ENCODE measurements at places on chromosomes 12 and 14. TPM values are rescaled to one million over a fixed set of nuclear protein-coding genes. Genes with fewer than 3 reads are reported as not detected.

PRICKLE1 gene
- total RNA-seq = 71.4 TPM

DNA sequence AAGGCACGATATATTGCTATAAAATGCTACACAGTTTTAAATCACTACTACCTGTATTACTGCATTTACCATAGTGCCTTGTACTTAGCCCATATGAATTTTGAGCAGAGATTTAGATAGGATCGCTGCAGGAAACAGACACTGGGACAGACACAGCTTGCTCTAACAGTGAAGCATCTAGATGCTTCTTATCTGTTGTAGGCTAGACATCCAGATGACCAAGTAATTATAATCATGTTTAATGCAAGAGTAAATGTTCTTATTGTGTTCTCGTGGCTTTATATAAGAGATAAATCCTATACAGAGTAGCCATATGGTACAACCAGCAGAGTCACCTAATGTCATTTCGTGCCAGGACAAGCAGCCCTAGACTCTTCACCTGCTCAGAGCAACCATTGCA lies 92.8 kb downstream of the ASCL1 start:
- DNase-seq = no peak

GRCh38 chr14:92670643-92671366 lies 77.6 kb downstream of the LGMN start:
- no peak for DNase-seq

GRCh38 chr12:103884316-103884715 lies 43.3 kb upstream of the NT5DC3 start:
- DNase-seq = peak; percentile 47

GRCh38 chr12:100399095-100399494 lies 42.2 kb downstream of the SLC17A8 start:
- DNase-seq = no peak

GRCh38 chr12:52087961-52088820 lies 8.7 kb downstream of the SMIM41 start:
- DNase-seq = no peak

SOAT2 gene
- total RNA-seq = 0.57 TPM

DNA sequence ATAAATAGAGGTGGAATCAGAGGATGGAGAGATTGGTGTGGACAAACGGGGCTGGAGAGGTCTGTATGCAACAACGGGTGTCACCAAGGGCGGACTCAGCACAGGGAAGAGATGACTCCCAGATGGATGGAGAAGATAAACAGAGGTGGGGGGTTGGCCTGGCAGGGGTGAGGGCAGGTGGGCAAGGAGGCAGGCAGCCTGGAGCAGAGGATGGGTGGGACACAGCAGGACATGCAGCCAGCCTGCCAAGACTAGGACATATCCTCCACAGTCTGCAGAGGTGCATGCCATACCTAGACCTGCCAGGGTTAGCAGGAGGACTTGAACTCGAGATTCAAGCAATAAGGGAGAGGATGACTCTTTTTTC lies 56.2 kb downstream of the TTC7B start:
- DNase-seq = no peak

DNA sequence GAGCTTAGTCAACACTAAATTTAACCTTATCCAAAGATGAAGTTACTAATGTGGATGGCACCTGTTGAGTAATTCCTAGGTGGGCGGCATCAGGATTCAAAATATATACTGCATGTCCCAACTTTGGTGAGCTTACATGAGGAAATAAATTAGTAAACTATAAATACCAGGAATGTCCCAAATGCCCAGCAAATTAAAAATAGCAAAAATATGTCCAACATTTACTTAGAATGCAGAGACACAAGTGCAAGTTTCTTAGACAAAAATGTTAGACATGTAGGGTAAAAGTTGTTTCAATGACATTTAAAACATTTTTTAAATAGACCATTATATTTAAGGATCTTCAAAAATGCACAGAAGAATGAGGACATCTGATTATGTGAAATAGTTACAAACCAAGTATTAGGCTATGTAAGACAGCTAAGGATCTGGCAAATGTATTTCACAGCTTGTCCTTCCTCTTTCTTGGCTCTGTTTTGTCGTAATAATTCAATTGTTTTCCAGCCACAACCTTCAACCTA lies 115.9 kb downstream of the NAV3 start:
- no peak for DNase-seq

DNA sequence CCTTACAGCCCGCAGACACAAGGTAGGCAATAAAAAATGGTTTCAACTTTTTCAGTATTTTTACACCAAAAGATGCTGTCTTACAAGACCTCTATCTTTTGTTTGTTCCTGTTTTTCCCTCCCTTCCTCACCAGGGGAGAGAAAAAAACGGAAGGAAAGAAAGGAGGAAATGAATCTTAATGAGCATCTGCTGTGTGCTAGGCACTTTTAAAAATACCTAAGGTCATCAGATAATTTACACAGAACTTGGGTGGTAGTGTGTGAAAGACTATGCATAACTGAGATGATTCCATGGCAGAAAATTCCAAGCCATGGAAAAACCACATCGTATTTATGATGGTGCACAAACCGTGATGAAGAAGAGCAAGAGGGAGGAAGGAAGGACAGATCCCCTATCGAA lies 121.2 kb downstream of the DIP2B start:
- DNase-seq = no peak

NOXRED1 gene
- total RNA-seq = 0.07 TPM

DNA sequence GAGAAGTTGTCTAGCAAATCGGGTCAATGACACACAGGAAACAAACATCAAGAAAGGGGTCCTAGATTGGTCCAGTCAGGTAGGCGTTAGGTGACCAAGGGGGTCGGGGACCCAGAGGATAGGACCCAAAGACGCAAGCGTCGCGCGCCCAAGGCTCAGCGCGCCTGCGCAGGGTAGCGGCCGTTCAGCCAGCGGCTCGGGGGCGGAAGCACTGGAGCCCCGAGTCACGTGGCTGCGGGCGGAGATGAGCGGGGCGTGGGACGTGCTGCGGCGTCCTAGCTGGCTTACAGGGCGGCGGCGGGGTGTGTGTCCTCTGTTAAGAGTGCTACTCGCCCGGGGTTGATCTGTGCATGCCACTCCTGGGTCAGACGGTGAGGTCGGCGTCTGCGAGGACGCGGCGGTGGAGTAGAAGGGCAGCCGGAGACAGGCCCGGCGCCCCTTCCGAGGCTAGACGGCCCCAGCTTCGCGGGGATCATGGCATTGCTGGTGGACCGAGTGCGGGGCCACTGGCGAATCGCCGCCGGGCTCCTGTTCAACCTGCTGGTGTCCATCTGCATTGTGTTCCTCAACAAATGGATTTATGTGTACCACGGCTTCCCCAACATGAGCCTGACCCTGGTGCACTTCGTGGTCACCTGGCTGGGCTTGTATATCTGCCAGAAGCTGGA lies at the start of gene SLC35E3:
Gene SLC35E3, plus strand, starts transcription at position 273 of the 668 bp plus-strand sequence. Its CDS starts 202 bp downstream, at position 475.
- peak; percentile 91 for DNase-seq

DNA sequence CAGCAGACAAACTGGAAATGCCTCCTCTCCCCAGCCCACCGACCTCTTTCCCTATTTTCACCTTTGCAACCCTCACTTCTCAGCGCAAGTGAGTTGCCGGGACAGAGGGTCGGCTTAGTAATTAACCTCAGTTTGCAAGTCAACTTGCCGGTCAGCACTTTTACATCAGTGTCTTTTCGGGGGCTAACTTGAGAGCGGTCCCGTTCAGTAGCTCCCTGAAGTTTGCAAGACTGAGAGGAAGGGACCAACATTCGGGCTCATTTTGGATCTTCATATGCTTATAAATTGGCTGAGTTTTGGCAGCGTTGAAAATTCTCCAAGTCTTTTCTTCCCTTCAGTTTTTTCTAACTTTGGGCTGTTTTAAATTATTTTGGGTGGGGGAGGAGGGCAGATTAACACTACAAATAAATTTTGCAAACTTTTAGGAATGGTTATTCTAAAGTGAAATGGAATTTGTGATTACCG lies 846 bp downstream of the BRMS1L start:
- DNase-seq = no peak

DNA sequence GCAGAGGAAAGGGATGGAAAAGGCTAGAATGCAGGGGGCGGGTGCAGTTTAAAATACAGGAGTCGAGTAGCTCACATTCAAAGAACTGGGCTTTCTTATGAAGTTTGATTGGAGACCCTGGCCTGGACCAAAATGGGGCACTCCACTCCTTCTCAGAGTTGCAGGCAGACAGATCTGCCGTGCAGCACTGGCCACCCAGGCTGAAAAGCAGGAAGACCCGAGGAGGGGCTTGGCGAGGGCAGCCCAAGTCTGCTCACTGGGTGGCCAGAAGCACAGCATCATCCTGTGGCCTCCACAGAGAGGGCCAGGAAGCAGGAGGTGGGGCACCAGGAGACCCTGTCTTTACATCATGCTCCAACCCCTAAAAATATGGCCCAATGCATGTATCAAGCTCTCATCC lies 109.1 kb upstream of the BCL2L14 start:
- DNase-seq = no peak

DNA sequence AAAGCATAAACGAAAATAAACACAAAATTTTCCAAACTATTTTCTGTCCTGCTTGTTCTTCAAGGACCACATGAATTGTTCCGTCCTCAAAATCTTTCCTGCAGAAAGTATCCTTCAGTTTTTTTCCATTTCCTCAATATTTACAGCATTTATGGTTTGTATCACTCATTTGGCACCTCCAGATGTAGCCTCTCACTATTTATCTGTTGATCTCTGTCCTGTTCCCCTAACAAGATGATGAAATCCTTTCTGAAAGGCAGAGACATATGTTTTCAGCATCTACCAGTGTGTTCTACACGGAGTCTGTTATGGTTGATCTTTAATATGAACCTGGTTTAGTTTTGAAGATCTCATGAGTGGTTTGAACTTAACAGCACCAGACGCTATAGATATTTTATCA lies 490.2 kb downstream of the NELL2 start:
- DNase-seq = no peak

- DNase-seq = no peak
Measured at GRCh38 chr12:132024758-132025157, 75.0 kb downstream of the EP400 start.

DNA sequence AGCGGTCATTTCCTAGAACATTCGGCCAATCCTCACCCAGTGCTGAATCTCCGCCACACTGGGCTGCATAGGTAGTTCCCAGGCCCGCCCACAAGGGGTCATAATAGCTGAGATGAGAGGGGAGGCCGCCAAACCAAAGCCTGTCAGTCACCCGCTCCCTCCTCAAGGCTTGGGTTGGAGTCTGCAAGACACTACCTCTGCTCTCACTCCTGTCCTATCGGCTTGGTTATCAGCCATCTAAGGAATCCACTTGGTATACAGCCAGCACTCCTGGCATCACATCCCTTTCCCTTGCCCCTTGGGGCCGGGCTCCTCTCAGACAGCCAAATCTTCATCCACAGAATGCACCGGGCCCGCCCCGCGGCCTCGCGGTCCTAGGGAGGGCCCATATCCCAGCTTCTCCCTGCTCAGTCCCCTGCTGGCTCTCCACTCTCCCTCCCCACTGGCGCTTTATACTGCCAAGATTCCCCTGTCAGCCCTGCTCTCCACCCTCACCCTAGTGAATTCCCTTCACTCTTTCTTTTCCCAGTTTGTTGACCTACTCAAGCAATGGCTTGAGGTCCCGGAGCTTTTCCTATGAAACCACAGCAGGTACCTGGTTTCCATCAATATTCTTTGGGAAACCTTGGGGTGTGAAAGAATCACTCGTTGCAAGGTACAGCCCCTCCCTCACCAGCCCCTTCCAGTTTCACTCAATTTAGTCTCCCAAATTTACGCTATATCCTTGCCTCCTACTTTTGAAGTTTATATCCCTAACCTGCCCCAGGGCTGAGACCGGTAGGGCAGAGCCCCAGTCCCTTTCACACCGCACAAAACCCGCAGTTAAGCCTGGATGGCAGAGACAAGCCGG lies 1.4 kb downstream of the IFFO1 start:
- peak; percentile 83 for DNase-seq

- peak; percentile 56 for DNase-seq
Measured at GRCh38 chr14:103091041-103091882, 3.3 kb upstream of the EXOC3L4 start.

KDM5A gene
- total RNA-seq = 36.4 TPM

- DNase-seq = peak; percentile 23
Measured at GRCh38 chr12:13816394-13816793, 165.0 kb downstream of the GRIN2B start.

- no peak for DNase-seq
Measured at GRCh38 chr12:49458816-49459215, 80.0 kb upstream of the KCNH3 start.

GRCh38 chr12:66688846-66689439 lies 10.1 kb upstream of the GRIP1 start:
- peak; percentile 80 for DNase-seq

ISM2 gene
- 0.83 TPM for total RNA-seq

LIN7A gene
- total RNA-seq = 5.9 TPM

GRCh38 chr12:87160848-87161601 lies 868.2 kb downstream of the C12orf50 start:
- DNase-seq = no peak

DNA sequence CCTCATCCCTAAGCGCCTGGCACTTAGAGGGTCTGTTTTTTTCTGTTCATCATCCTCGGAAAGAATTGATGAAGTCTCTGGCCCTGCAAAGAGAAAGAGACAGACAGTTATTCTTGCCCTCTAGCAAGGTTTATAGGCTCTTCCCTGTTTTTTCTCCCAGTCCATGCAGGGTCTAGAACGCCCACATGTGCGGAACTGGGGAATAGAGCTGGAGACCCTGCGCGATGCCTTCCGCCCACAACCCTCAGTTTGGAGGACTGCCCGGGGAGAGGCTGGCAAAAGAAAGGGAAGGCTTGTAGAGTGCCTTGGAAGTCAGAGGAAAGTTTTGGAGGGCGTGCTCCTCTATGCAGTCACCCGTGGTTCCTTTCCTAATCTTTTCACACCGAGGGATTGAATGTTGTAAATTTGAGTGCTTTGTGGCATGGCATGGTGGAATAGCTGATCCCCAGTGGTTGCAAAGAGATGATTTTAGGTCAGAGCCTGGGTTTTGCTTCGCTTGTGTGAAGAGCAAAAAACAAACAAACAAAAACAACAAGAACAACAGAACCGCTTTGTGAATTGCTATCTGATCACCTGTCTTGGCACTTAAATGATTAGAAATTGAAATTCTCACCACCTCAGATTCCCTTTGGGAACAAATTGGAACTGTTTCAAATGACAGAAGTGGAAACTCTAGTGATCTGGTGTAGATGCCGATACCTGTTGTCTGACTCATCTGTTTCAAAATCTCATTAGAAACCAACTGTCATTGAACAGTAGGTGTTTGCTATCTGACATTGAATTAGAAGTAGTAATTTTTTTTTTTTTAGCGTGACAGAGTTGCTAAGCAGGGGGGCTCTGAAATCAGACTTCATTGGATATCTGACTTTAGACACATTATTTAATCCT lies 947 bp downstream of the GAS2L3 start:
- DNase-seq = peak; percentile 14

GRCh38 chr12:26275313-26276131 lies 80.1 kb downstream of the SSPN start:
- DNase-seq = peak; percentile 27

DNA sequence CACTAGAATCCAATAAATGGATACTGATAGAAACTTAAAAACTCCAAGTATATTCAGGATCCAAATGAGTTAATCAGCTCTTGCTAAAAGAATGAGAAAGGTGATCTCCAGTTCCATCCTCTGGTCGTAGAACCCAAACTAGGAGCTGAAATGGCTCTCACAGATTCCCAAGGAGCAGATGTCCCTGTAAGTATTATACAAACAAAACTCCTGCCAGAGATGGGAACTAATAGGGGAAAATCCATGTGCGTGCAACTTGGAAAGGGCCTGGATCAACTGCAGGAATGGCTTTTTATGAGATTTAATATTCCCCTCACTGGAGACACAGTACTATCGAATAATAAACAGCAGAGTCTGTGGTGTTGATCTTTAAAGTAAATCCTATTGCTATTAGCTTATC lies 309.2 kb upstream of the TBX3 start:
- DNase-seq = no peak

CELA1 gene
- not detected for total RNA-seq

GRCh38 chr14:20489093-20489994 lies 16.0 kb upstream of the RNASE10 start:
- no peak for DNase-seq

CLECL1 gene
- total RNA-seq = not detected

SPIC gene
- not detected for total RNA-seq

ESPL1 gene
- total RNA-seq = 7.8 TPM
